ENCODE measurements at places on chromosomes 1 and 21.

GRCh38 chr1:183734543-183735036, 70.3 kb upstream of the RGL1 start:
- peak; percentile 38 for DNase-seq

DNA sequence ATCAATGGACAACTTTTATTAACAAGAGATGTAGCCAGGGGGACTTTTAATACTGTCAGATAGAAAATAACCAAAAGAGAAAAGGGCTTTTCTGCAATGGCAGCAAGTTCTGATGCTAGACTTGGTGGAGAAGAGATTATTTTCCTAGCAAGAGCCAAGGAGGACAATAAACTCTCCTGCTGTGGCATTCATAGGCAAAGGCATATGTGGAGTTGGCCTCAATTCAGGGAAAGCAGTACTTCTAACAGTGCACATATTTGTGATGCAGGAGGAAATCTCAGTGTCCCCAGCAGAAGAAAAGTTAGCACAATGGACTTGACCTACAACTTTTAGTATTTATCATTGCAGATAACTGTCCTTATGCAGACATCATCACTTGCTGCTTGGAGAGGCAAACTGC, 75.1 kb upstream of the GRIK1 start:
- DNase-seq: no peak

DNA sequence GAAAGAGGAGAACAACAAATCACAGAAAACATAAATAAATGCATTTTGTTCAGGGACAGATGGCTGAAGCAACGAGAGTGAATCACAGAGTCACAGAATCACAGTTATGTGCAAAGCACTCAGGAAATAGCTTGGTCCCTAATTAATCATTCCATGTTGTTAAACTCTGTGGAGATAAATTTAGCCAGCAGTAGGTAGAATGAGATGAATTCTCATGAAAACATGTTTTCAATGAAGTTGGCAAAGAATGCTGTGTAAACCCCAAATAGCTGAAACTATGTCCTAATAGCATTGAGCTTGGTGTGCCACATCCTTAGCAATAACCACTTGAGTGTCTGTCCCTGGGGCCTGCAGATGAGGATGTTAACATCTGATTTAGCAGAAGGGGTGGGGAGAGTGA, 20.4 kb downstream of the LEPR start:
- no peak for DNase-seq

GRCh38 chr1:110677526-110677925, 2.8 kb upstream of the KCNA3 start:
- no peak for DNase-seq

DNA sequence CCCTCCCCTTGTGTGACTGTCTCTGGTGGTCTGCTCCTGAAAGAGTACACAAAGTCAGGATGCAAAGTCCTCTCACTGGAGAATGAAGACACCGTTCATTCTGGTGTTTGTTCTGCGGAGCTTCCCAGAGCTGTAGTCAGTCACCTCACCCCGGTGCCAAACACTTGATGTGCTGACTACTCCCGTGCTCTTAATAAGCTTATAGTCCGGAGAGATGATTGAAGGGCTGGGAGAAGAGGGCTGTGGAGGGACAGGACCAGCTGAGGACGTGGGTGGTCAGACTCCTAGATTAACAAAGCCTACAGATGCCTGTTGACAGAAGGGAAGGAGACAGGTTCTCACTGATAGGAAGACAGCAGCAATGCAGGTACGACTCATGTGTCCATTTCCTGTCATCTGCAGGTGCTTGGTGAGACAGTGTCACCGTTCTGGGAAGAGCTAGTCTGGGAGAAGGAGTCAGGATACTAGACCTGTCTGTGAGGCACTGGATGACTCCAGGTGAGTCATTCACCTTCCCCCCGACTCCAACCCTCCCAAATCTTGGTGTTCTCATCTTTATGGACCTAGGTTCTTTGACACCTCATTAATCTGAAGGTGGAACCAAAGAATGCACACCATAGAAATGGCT, 40.4 kb upstream of the LRRN2 start:
- DNase-seq: no peak

DNA sequence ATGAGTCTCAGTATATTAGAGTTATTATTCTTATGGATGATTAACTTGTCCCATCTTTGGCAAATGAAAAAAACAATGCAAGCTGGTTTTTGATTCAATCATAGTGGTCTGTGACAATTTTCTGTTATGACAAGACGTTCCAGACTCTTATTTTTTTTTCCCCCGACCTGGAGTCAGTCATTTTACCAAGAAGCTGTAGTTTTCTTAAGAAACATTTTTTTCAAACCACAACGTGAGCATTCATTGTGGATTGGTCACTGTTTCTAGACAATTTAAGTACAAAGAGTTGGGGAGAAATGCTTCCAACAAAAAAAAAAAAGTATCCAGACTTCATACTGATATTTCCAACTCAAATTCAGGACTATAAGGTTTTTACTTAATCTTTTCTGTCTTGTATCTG, 8.0 kb upstream of the ANGPTL3 start:
- DNase-seq: no peak

- DNase-seq: no peak
These were observed 453 bp downstream of the TFF3 start for GRCh38 chr21:42314616-42315295.

- no peak for DNase-seq
These were observed 34.9 kb downstream of the AADACL4 start for GRCh38 chr1:12678820-12679219.

- no peak for DNase-seq
These were observed 35.8 kb downstream of the TESK2 start for GRCh38 chr1:45455162-45455561.

DNA sequence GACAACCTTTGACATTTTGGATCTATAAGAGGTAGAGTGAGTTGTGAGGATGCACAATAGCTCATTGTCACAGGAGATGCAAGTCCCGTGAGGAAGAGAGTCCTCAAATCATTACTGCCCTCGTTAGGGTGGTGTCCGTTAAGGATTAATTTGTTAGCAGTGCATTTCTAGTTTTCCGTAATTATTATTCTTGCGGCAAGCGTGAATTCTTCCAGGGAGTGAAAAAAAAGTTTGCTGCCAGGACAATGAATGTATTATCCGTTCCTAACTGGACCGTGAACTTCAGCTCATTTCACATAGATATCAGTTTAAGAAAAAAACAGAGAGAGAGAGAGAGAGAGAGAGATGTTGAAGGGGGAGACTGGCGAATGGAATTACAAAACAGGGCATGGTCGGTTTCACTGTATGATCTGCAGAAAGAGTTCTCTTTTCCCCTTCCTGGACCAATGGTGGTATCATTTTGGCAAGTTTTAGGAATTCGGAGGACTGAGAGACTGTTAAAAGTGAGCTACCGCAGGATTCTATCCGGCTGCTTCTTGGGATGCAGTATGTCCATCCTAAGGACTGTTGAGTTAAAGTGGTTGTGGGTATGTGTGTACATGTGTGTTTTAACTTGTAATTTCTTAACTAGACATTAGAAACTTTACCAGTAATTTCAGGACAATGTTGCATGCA, 216.0 kb upstream of the NFIA start:
- no peak for DNase-seq

DNA sequence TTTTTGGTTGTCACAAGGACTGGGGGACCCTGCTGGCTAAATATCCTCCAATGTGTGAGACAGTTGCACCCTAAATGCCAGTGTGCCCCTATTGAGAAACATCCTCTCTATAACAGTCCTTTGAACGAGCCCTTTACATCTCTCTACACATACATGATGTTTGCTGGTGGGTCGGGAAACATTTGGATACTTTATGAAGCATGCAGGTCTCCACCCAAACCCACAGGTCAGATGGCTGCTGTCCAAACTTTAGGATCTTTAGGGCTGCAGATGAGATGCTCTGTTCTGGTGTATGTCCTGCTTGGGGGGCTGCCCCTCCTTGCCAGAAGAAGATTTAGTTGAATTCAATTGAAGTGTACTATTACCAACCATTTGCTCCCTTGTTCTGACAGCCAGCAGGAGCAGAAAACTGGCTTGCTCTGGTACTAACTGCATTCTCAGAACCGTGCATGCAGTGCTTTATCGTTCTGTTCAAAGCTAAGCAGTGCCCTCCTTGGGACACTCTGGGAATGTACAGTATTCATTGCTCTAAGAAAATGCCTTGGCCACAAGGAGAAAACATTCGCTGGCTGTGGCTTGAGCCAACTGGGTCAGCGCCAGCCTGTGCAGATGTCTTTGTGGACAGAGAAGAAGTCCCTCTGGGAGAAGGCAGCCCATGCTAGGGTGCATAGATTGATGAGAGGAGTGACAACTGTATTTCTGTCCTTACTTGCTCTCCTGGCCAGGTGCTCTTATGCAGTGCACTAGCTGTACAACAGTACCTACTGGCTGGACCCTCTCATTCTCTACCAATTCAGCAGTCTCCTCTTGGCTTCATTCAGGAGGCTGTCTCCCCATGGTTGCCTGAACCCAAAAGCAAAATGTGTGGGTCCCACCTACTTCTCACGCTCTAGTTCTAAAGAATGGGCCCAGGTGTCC, 61.4 kb upstream of the DIRAS3 start:
- peak; percentile 81 for DNase-seq

GRCh38 chr1:63148825-63149645, 173.3 kb upstream of the FOXD3 start:
- peak; percentile 69 for DNase-seq

GRCh38 chr21:41767606-41768436, 969 bp upstream of the RIPK4 start:
- no peak for DNase-seq

DNA sequence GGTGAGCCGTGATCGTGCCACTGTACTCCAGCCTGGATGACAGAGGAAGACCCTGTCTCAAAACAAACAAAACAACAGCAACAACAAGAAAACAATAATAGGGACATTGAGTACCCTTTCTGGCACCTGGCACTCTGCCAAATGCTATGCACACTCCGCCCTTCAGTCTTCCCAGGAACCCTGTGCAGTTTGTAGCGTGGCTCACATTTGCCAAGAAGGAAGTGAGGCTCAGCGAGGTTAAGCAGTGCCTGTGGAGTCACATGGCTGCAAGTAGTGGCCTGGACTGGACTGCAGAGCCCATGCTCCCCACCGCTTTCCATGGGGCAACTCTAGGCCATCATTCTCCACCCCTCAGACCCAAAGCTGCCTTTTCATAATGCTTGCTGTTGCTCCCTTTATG, 5.3 kb upstream of the EVA1B start:
- DNase-seq: no peak

- DNase-seq: no peak
These were observed 63.7 kb upstream of the B3GALNT2 start for GRCh38 chr1:235567812-235568503.

DNA sequence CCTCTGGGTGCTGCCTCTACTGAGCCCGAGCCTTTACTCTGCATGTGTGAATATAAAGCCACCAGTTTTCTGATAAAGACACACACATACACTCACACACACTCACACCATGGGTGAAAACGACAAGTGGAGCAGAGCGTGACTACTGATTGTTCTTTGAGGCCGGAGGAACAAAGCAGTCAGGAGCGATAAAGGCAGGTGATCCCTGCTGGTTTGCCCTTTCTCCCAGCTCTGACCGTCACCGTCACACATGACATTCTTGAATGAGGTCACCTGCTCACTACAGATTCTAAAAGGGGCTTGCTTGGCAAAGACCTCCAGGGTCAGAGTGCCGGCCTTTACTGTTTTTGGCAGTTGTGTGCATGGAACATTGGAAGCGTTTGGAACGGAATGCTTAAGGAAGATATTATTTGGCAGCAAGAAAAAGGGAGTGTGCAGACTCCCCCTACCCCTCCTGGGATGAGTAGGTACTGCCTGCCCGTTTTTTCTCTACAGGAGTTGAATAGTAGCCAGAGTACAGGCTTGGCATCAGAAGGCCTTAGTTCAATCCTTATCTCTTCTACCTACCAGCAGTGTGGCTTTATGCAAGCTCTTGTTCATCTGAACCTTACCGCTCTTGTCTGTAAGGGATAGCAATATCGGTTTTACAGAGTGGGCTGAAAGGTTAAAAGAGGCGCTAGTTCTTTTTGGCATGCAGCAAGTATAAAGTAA, 79.7 kb downstream of the PBX1 start:
- DNase-seq: no peak

GRCh38 chr1:156608981-156609380, 7.7 kb upstream of the GPATCH4 start:
- DNase-seq: no peak

DNA sequence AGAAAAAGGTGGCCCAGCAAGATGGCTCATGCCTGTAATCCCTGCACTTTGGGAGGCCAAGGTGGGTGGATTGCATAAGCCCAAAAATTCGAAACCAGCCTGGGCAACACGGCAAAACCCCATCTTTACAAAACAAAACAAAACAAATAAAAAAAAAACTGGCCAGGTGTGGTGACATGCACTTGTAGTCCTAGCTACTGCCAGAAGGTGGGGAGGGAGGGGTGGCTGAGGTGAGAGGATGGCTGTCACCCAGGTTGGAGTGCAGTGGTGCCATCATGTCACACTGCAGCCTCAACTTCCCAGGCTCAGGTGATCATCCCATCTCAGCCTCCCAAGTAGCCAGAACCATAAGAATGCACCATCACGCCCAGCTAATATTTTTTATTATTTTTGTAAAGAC, 22.8 kb downstream of the RERE start:
- no peak for DNase-seq

GRCh38 chr1:57603696-57604095, 179.8 kb upstream of the DAB1 start:
- DNase-seq: no peak

GRCh38 chr1:180631194-180631765, 542 bp upstream of the XPR1 start:
- DNase-seq: no peak

DNA sequence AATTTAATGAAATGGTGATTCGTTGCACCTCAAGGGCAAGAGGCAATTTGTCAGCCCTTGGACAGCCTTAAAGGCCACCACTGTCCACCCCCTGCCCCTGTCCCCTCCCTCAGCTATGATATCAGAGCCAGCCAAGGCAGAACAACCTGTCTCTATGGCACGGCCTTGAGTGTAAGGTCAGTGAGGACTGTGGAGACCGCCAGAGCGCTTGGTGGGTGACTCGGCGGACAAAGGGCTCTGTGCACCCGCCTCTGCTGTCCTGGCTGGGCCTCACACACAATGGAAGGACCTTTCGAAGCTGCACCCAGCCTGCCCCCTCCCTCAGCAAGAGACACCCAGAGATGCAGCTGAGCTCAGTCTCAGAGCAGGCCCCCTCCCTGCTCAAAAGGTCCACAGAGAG, 50.6 kb downstream of the SDC3 start:
- no peak for DNase-seq

- DNase-seq: no peak
These were observed 474.7 kb upstream of the DAB1 start for GRCh38 chr1:57898531-57898930.

DNA sequence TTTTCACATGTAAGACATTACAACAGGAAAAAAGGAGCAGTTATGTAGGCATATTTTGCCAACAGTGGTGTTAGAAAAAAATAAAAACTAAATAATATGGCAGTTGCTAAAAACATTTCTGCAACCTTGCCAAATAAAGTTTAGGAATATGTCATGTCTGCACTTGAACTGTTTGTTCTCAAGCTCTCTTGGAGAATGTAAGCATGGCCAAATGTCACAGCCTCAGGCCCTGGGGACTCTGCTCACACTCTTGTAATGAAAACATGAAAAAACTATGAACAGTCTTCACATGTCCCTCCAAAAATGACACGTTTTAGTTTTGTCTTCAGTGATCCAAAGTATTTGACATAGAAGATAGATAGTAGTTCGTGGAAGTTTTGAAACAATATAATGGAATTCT, 753.3 kb downstream of the LTN1 start:
- no peak for DNase-seq

Data from putamen (tissue), 1 donor.